Activated naive CD4-positive, alpha-beta T cell treated with anti-CD3 and anti-CD28 coated beads, Interleukin-2, amount 10 ng/mL, durations not matched to agents 7 days and 5 days (primary cell): ENCODE measurements at places on chromosomes 11 and 22.
A peak's percentile ranks its signal among the peaks of the same experiment; 100 is the strongest.

- H3K36me3 ChIP-seq = peaks cover 52% of the 10 kb centered on the region
- no peak overlapping the region for H3K4me3 ChIP-seq
- peak overlapping the region; percentile 76 for H3K27ac ChIP-seq
- DNase-seq = no peak
Measured at GRCh38 chr22:23823331-23823791, 15.4 kb downstream of the DERL3 start.

DNA sequence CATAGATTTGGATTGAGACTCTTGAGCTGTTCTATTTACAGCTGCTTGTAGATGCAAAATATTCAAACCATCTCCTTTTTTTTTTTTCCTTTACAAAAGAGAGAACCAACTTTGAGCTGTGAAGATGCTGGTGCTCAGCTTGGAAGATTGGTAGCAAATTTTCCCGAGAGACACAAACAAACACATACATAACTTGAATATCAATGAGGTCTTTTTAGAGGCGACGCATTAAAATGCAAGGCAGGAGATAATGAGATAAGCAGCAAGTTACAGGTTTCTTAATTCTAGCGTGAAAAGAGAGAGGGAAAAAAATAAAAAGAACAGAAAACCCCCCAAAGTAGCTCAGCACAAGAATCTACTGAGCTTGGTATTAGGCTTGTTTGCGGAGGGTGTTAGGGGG lies 247.0 kb upstream of the SORL1-AS1 start:
- H3K4me3 ChIP-seq = no peak overlapping the region
- DNase-seq = no peak
- no peaks in the 10 kb centered on the region for H3K4me1 ChIP-seq
- no peak overlapping the region for H3K27ac ChIP-seq

GRCh38 chr22:47055921-47056320 lies 293.5 kb downstream of the TBC1D22A start:
- H3K36me3 ChIP-seq = peaks cover 4% of the 10 kb centered on the region
- no peaks in the 10 kb centered on the region for H3K4me1 ChIP-seq
- no peaks in the 10 kb centered on the region for H3K27me3 ChIP-seq

DNA sequence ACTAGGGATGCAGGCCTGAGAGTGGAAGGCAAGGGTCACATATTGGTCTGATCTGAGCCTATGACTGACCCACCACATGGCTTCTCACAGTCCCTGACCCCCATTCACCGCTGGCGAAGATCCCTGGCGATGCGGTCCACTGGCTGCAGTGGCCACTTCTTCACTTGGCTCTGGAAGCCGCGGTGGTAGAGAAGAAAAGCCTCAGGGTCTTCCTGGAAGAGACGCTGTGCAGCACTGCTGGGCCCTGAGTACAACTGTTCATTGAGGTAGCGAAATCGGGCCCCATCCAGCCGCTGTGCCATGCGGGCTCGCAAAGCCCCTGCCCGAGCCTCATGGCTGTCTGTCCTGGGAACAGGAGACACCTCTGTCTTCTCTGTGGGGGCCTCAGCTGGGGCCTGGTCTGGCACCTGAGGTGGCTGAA lies 2.4 kb downstream of the RRP8 start:
- no peak overlapping the region for H3K4me3 ChIP-seq
- H3K27me3 ChIP-seq = no peaks in the 10 kb centered on the region
- peaks cover 32% of the 10 kb centered on the region for H3K36me3 ChIP-seq
- DNase-seq = peak; percentile 16
- no peaks in the 10 kb centered on the region for H3K4me1 ChIP-seq

DNA sequence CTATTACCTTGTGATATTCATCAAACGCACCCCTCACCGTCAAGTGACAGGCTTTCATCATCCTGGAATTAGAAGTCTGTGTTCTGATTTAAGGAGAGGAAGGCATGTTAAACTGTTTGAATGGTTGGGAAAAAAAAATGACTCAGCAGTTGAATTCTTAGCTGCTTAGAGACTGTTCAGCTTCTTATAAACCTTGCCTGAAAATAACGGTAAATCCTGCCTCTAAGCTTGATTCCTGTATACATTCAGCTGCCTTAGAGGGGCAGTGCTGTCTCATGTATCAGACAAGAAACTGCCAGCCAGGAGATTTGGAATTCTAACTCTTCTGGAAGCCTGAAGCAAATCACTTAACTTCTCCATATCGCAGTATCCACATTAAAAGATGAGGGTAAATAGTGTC lies 437.4 kb downstream of the JRKL start:
- H3K27ac ChIP-seq = no peak overlapping the region
- H3K4me3 ChIP-seq = no peak overlapping the region
- H3K4me1 ChIP-seq = no peaks in the 10 kb centered on the region
- H3K36me3 ChIP-seq = no peaks in the 10 kb centered on the region

- H3K36me3 ChIP-seq = no peaks in the 10 kb centered on the region
- H3K4me3 ChIP-seq = no peak overlapping the region
- no peak for DNase-seq
- H3K27ac ChIP-seq = no peak overlapping the region
Measured at GRCh38 chr11:72653649-72654048, 20.6 kb downstream of the PDE2A start.

- H3K27me3 ChIP-seq = peaks cover 25% of the 10 kb centered on the region
- no peak overlapping the region for H3K27ac ChIP-seq
- H3K36me3 ChIP-seq = no peaks in the 10 kb centered on the region
Measured at GRCh38 chr11:117710211-117710610, 86.8 kb downstream of the DSCAML1 start.

GRCh38 chr11:63543711-63544110 lies 7.1 kb downstream of the PLAAT4 start:
- H3K36me3 ChIP-seq = peaks cover 53% of the 10 kb centered on the region
- H3K27ac ChIP-seq = no peak overlapping the region
- no peaks in the 10 kb centered on the region for H3K27me3 ChIP-seq
- peaks cover 17% of the 10 kb centered on the region for H3K4me1 ChIP-seq
- no peak for DNase-seq
- H3K4me3 ChIP-seq = no peak overlapping the region

GRCh38 chr22:44382116-44383038 lies 69.6 kb upstream of the SHISAL1 start:
- peaks cover 50% of the 10 kb centered on the region for H3K27me3 ChIP-seq
- H3K4me1 ChIP-seq = no peaks in the 10 kb centered on the region
- no peak overlapping the region for H3K4me3 ChIP-seq
- DNase-seq = peak; percentile 17
- H3K27ac ChIP-seq = no peak overlapping the region
- no peaks in the 10 kb centered on the region for H3K36me3 ChIP-seq

GRCh38 chr11:66728693-66729385 lies at the start of gene SPTBN2:
Gene SPTBN2 (minus strand): TSS chr11:66729216. CDS start chr11:66721240, 7,976 bp downstream.
- peak within 1 kb of the TSS; percentile 35 for H3K27ac ChIP-seq
- H3K27me3 ChIP-seq = peaks cover 88% of the 10 kb centered on the region
- H3K36me3 ChIP-seq = peaks cover 3% of the 10 kb centered on the region
- peaks cover 18% of the 10 kb centered on the region for H3K4me1 ChIP-seq
- DNase-seq = no peak

GRCh38 chr11:9330387-9331384 lies 16.3 kb upstream of the TMEM41B start:
- H3K36me3 ChIP-seq = no peaks in the 10 kb centered on the region
- H3K4me1 ChIP-seq = peaks cover 2% of the 10 kb centered on the region
- no peak for DNase-seq
- H3K27ac ChIP-seq = no peak overlapping the region
- no peak overlapping the region for H3K4me3 ChIP-seq
- H3K27me3 ChIP-seq = no peaks in the 10 kb centered on the region

DNA sequence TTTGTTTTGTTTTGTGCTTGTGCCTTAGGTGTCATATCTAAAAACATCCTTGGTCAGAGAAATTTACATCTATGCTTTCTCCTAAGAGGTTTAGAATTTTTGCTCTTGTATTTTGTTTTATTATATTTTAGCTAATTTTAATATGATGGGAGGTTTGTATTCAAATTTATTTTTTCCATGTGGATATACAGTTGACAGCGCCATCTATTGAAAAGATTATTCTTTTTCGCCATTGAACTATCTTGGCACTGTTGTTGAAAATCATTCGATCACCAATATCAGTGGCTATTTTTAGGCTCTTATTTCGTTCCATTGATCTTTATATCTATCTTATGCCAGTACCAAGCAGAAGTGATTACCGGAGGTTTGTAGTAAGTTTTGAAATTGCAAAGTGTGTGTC lies 510.3 kb downstream of the BRD1 start:
- H3K4me1 ChIP-seq = no peaks in the 10 kb centered on the region
- H3K36me3 ChIP-seq = no peaks in the 10 kb centered on the region
- H3K4me3 ChIP-seq = no peak overlapping the region
- no peak for DNase-seq
- H3K27ac ChIP-seq = no peak overlapping the region

- peak; percentile 75 for DNase-seq
- H3K27ac ChIP-seq = no peak overlapping the region
- H3K4me3 ChIP-seq = no peak overlapping the region
- H3K4me1 ChIP-seq = no peaks in the 10 kb centered on the region
Measured at GRCh38 chr11:117426297-117426685, 98.6 kb downstream of the CEP164 start.

DNA sequence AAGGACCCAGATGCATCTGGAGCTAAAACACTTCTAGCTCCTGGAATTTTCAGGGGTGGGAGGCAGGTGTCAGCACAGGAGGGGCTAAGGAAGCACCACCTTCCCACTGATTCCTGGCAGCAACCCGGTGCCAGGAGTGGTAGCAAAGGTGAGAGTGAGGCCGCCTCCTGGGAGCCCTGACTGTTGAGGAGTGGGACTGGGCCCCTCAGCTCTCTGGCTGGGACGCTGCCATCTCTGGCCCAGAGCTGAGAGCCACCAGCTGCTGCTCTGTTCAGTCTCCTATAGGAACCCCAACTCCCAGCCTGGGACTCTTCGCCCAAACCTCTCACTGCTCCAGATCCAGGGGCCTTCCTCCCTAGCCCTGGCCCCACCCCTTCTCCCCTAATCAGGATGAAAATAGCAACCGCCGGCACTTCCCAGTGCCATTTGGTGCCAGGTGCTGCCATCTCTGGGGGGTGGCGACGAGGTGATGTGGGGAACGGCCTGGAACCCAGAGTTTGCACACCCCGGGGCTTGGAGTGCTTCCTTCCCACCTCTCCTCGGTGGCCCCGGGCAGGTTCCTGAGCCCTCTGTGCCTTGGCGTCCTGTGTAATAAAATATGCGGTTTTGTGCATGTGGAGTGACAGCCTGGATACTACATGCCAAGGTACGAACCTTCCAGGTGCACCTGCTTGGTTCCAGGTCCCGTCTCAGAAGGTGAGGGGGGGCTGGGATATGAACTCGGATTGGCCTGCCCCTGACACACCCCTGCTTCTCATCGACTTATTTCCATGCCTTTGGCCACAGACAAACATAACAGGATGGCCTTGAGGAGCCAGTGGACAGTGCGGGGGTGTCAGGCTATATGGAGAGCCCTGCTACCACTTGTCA lies 35.7 kb upstream of the CELSR1 start:
- no peak overlapping the region for H3K27ac ChIP-seq
- H3K4me1 ChIP-seq = peaks cover 23% of the 10 kb centered on the region
- DNase-seq = no peak
- no peak overlapping the region for H3K4me3 ChIP-seq
- H3K36me3 ChIP-seq = peaks cover 2% of the 10 kb centered on the region

DNA sequence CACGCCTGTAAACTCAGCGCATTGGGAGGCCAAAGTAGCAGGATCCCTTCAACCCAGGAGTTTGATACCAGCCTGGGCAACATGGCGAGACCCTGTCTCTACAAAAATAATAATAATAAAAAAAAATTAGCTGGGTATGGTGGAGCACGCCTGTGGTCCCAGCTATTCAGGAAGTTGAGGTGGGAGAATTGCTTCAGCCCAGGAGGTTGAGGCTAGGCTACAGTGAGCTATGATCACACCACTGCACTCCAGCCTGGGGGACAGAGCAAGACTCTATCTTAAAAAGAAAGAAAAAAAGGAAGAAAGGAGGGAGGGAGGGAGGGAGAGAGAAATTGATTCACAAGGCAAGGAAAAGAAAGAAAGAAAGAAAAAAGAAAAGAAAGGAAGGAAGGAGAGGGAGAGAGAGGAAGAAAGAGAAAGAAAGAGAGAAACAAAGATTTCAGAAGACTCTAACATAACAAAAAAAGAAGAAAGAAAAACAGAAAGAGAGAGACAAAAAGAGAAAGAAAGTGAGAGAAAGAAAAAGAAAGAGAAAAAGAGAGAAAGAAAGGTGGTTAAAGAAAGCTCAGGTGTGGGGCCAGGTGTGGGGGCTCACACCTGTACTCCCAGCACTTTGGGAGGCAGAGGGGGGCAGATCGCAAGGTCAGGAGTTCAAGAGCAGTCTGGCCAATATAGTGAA lies 37.3 kb upstream of the MYH9 start:
- H3K36me3 ChIP-seq = no peaks in the 10 kb centered on the region
- H3K4me3 ChIP-seq = no peak overlapping the region
- H3K27ac ChIP-seq = no peak overlapping the region
- no peaks in the 10 kb centered on the region for H3K27me3 ChIP-seq
- peaks cover 44% of the 10 kb centered on the region for H3K4me1 ChIP-seq

DNA sequence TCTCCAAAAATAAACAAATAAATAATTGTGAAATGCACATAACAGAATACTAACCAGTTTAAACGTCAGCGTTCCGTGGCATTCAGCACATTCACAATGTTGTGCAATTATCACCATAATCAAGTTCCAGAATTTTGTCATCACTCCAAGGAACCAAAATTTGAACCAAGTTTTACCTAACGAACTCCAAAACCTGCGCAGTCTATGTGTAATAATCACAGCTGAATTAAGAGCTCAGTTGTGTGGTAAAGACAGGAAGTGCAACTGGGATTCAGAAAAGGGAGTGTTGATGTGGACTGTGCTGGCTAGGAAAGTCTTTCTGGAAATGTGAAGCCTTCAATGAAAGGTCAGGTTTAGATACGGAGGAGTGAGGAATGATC lies 5.4 kb upstream of the MCAM start:
- no peak overlapping the region for H3K4me3 ChIP-seq
- H3K27ac ChIP-seq = no peak overlapping the region

- H3K4me3 ChIP-seq = peak within 1 kb of the TSS; percentile 80
- no peaks in the 10 kb centered on the region for H3K36me3 ChIP-seq
- H3K27ac ChIP-seq = peak within 1 kb of the TSS; percentile 86
- peak; percentile 90 for DNase-seq
- peaks cover 30% of the 10 kb centered on the region for H3K4me1 ChIP-seq
Measured at GRCh38 chr11:77473801-77474683, at the start of gene PAK1. Gene PAK1 (minus strand): TSS chr11:77474094. CDS start chr11:77392520, 81,574 bp downstream.

DNA sequence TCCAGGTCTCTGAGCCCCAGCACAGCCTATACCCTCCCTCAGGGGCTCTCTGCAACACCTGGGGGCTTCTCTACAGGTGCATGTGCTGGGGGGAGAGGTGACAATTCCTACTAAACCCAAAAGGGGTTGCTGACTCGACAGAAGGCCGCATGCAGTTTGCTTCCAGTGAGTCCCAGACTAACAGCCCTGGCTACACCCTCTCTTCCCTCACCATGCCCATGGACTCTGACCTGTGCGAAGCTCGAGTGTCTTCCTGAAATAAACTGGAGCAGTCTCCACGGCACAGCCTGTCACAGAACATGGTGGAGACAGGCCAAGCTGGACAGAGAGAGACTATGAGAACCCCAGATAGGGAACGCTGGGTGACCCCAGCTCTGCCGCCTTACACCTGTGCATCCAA lies 16.6 kb downstream of the PLEKHA7 start:
- H3K4me3 ChIP-seq = no peak overlapping the region
- peaks cover 12% of the 10 kb centered on the region for H3K27me3 ChIP-seq
- H3K4me1 ChIP-seq = no peaks in the 10 kb centered on the region
- H3K36me3 ChIP-seq = no peaks in the 10 kb centered on the region
- H3K27ac ChIP-seq = no peak overlapping the region

GRCh38 chr11:134360050-134360835 lies 28.5 kb downstream of the GLB1L2 start:
- no peak overlapping the region for H3K27ac ChIP-seq
- H3K4me1 ChIP-seq = peaks cover 22% of the 10 kb centered on the region
- H3K4me3 ChIP-seq = no peak overlapping the region
- H3K27me3 ChIP-seq = peaks cover 20% of the 10 kb centered on the region
